NCI-H1105 treated with DMSO at 0.1 percent for 48 hours (cell line): ENCODE measurements at places on chromosomes 13 and 19.
A peak's percentile ranks its signal among the peaks of the same experiment; 100 is the strongest.

GRCh38 chr13:109728791-109729731 lies 57.3 kb downstream of the IRS2 start:
- DNase-seq = no peak

GRCh38 chr19:2542341-2543069 lies 66.6 kb downstream of the GADD45B start:
- no peak for DNase-seq

- DNase-seq = peak; percentile 64
Measured at GRCh38 chr19:1471010-1471514, 8.0 kb downstream of the C19orf25 start.

DNA sequence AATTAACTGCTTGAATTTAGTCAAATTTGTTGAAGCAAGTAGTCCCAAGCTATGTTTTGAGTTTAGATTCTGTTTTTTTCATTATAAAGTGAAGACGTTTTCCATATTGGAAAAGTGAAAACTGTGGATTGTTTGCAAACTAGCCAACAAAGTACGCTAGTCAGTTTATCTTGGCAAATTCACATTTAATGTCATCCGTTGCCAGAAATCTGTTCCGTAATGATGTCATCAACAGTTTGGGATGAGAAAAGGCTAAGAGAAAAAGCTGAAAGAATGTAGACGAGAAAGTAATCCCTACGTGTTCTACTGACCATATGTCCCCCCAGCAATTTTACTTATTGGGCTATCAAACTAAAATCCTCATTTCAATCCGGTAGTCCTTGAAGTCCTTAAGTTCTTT lies 419.6 kb downstream of the GPC6 start:
- no peak for DNase-seq

DNA sequence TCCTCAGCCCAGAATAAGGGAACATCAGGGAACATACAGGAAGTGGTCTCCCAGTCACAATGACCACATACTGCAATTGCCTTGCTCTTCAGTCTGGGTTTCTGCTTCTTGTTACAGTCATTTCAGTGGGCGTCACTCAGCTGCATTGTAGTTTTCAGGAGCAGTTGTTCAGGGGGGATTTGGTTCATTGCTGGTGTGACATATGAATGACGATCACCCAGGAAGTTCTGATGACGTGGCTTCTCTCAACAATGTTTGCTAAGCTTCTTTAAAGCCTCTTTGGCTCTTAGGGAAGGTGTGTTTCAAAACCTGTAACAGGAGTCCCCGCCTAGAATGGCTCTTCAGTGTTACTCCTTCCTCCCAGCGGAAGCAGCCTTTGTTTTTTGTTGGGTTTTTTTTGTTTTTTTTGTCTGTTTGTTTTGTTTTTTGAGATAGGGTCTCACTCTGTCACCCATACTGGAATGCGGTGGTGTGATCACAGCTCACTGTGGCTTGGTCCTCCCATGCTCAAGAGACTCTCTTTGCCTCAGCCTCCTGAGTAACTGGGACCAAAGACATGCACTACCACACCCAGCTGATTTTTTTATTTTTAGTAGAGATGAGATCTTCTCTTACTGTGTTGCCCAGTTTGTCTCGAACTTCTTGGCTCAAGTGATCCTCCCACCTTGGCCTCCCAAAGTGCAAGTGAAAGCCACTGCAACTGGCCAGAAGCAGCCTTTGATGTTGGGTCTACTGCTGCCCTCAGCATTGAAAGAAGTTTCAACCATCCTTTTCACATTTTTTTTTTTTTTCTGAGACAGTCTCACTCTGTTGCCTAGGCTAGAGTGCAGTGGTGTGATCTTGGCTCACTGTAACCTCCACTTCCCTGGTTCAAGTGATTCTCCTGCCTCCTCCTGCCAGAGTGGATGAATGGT lies 1.4 kb upstream of the SCEL start:
- no peak for DNase-seq

GRCh38 chr13:71829547-71829946 lies 37.5 kb downstream of the DACH1 start:
- DNase-seq = no peak

GRCh38 chr13:40666933-40667621 lies 636 bp upstream of the FOXO1 start:
- peak; percentile 22 for DNase-seq

GRCh38 chr19:41327076-41327575 lies 17.2 kb downstream of the CCDC97 start:
- no peak for DNase-seq

- no peak for DNase-seq
Measured at GRCh38 chr19:43725468-43725867, 9.6 kb downstream of the IRGC start.

- no peak for DNase-seq
Measured at GRCh38 chr19:12353375-12353774, 12.1 kb downstream of the ZNF442 start.

- no peak for DNase-seq
Measured at GRCh38 chr13:41148419-41149283, 16.0 kb upstream of the KBTBD6 start.

DNA sequence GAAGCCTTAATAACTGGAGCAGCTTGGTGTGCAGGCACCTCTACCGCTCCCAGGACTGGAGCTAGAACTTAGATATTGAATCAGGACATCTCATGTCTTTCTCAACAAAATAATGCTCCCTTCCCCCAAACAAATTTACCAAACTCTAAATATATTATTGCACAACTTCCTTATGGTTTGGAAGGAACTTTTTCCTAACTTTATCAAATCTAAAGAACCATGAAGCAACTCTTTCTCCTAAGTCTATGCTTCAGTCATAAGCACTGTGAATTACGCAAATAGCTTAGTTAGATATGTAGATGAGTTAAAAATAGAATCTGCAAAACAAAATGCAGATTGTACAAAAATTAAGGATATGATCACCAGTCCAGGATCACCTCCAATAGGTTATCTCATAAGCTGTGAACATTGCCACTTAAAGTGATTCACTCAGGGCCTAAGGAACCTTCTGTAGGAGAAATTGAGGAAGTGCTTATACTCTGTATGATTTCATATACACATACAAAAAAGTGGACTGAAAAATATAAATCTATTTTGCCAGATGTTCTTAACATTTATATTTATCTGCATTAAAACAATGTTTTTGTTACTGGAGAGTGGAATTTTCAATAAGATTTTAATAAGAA lies 20.4 kb upstream of the MAB21L1 start:
- no peak for DNase-seq

- DNase-seq = no peak
Measured at GRCh38 chr13:94988654-94989053, 276.3 kb upstream of the SOX21 start.

GRCh38 chr13:40233731-40234195 lies 432.7 kb downstream of the FOXO1 start:
- DNase-seq = peak; percentile 83

DNA sequence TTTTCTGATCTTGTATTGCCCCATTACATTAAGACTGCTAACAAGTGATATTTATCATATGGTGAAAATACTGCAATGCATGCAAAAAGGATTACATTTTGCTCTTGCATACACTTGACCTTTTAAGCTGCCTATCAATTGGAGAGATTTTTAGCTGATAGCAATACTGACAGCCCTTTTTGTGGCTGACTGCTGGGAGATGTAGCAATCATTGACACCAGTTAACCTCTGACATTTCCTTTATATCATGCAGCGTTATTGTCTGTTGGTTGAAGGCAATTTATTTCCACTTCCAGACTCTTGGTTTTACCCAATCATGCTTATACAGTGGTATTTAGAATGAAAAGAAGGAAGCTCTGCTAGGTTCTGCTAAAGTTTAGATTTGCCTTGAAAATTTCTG lies 364.0 kb downstream of the LMO7 start:
- no peak for DNase-seq
